ENCODE measurements at places on chromosomes 2 and 18.

DNA sequence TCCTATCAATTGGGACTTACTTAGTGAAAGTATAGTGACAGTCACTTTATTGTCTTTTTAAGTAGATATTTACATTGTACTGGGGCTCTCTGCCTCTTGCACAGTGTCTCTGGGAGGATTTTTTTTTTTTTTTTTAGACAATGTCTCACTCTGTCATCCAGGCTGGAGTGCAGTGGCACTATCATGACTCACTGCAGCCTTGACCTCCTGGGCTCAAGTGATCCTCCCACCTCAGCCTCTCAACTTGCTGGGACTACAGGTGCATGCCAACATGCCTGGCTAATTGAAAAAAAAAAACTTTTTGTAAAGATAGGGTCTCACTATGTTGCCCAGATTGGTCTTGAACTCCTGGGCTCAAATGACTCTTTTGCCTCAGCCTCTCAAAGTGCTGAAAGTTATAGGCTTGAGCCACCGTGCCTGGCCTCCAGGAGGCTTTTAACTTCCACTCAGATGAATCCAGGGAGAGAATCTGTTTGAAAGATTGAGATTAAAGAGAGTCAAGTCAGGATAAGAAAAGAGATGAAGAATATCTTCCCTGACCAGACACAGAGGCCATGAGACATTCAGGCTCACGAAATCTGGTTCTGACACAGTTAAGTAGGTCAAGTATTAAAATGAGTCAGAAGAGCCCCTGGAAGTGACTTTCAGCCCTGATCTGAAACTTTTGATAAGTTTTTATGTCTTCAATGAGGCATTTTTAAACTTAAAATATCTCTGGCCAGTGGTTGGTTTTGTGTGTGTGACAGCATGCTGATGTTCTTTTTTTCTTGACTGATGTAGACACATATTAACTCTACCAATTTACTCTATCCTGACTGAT, 18.3 kb downstream of the ARHGEF33 start:
- no peak overlapping the region for H3K27ac ChIP-seq
- H3K4me3 ChIP-seq: no peak overlapping the region
- peaks cover 17% of the 10 kb centered on the region for H3K4me1 ChIP-seq
- peaks cover 3% of the 10 kb centered on the region for H3K27me3 ChIP-seq
- peak; percentile 46 for DNase-seq
- H3K36me3 ChIP-seq: no peaks in the 10 kb centered on the region

DNA sequence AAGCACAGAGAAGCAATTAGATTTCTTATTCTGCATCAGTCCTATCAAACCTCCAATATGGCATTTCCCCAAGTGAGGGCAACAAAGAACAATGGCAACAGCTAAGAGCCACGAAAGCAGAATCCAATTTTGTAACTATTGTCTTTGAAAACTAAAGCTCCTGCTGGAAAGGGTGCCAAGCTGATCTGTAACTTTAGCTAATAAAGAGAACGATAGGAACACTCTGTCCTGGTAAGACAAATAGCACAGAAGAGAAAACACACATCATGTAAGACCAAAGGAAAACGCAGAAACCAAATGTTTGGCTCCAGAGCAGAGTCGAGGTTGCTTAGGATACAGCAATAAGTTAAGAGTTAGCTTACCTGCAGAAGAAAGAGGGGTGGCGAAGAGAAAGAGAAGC, 160.5 kb downstream of the STK39 start:
- H3K36me3 ChIP-seq: peaks cover 40% of the 10 kb centered on the region
- H3K27ac ChIP-seq: no peak overlapping the region
- no peak overlapping the region for H3K4me3 ChIP-seq

GRCh38 chr2:227185615-227186232, 21.3 kb downstream of the COL4A3 start:
- H3K27ac ChIP-seq: no peak overlapping the region
- no peak for DNase-seq
- H3K27me3 ChIP-seq: peaks cover 4% of the 10 kb centered on the region
- no peaks in the 10 kb centered on the region for H3K36me3 ChIP-seq
- H3K4me1 ChIP-seq: no peaks in the 10 kb centered on the region

DNA sequence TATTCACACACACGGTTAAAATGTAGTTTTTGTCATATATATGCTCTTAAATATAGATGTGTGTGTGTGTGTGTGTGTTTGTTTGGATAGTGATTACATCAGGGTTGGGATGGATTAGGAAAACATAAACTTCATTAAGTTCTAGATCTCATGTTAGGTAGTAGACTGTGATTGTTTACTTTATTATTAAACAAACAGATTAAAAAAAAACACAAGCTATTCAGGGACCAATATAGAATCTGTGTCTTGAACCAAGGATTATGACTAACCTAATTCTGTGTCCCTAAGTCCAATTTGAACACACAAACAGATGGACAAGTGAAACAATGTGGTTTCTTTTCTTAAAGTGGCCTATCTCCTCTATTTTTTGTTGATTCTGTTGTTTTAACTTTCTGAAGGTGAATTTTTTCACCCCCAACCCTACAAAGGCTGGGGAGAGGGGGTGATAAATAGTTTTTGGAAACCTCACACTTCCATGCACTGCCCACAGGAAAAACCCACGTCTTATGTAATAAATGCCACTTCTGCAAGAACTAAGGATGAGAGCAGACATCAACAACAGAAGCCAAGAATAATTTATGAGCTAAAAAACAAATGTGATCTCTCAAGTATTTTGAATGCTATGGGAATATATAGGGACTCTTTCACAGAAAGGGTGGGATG, 40.7 kb downstream of the IL1R2 start:
- H3K27me3 ChIP-seq: no peaks in the 10 kb centered on the region
- no peak for DNase-seq
- no peak overlapping the region for H3K27ac ChIP-seq
- H3K36me3 ChIP-seq: peaks cover 1% of the 10 kb centered on the region
- peaks cover 38% of the 10 kb centered on the region for H3K4me1 ChIP-seq

GRCh38 chr2:38959938-38960608, 70.4 kb downstream of the ARHGEF33 start:
- peaks cover 4% of the 10 kb centered on the region for H3K4me1 ChIP-seq
- no peak overlapping the region for H3K27ac ChIP-seq
- H3K36me3 ChIP-seq: peaks cover 1% of the 10 kb centered on the region
- peak overlapping the region; percentile 23 for H3K4me3 ChIP-seq

DNA sequence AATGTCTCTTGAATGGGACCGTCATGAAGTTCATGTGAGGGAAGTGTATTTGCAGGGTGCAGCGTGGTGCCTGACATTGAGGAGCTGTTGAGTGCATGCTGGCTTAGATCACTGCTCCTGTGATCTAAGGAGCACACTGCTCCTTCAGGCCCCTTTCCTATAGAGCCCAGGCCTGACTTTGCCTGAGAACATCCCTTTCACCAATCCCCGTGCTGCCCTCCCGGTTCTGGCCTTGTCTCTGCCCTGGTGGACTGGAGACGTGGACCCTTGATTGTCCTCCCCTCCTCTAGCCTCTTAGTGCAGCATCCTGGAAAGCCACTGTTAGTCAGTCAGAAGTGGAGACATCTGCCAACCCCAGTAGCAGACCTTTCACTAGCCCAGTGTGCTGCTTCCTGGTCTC, 323.6 kb upstream of the HS6ST1 start:
- no peak for DNase-seq
- H3K27ac ChIP-seq: no peak overlapping the region
- no peaks in the 10 kb centered on the region for H3K36me3 ChIP-seq
- no peak overlapping the region for H3K4me3 ChIP-seq

GRCh38 chr18:3411327-3411726, 38.6 kb upstream of the TGIF1 start:
- no peak overlapping the region for H3K4me3 ChIP-seq
- H3K4me1 ChIP-seq: no peaks in the 10 kb centered on the region
- H3K27me3 ChIP-seq: no peaks in the 10 kb centered on the region
- DNase-seq: no peak
- H3K27ac ChIP-seq: no peak overlapping the region
- no peaks in the 10 kb centered on the region for H3K36me3 ChIP-seq

- no peaks in the 10 kb centered on the region for H3K4me1 ChIP-seq
- no peaks in the 10 kb centered on the region for H3K36me3 ChIP-seq
- H3K27ac ChIP-seq: no peak overlapping the region
- DNase-seq: no peak
- peaks cover 29% of the 10 kb centered on the region for H3K27me3 ChIP-seq
Measured at GRCh38 chr2:6800553-6800952, 65.2 kb downstream of the CMPK2 start.

DNA sequence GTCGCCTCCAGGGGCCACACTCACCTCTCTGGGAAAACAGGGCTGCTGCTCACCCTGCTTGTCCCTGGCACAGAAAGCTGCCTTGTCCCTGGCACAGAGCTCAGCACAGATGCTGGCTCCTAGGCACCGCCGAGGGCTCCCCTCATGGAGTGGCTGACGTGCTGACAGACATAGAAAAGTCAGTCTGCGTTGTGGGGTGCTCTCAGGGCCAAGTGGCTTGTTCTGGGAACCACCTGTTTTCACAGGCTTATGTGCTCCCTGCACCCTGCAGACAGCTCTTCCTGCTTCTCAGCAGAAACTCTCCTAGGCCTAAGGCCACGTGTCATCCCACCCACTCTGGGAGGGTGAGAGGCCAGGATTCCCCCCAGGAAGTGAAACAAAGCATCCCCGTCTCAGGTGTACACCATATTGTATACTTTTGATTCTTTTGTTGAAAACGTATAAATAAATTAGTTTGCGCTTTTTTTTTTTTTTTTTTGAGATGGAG, 84.7 kb upstream of the TMEM200C start:
- no peaks in the 10 kb centered on the region for H3K36me3 ChIP-seq
- H3K4me1 ChIP-seq: peaks cover 14% of the 10 kb centered on the region
- no peak overlapping the region for H3K4me3 ChIP-seq
- DNase-seq: no peak

DNA sequence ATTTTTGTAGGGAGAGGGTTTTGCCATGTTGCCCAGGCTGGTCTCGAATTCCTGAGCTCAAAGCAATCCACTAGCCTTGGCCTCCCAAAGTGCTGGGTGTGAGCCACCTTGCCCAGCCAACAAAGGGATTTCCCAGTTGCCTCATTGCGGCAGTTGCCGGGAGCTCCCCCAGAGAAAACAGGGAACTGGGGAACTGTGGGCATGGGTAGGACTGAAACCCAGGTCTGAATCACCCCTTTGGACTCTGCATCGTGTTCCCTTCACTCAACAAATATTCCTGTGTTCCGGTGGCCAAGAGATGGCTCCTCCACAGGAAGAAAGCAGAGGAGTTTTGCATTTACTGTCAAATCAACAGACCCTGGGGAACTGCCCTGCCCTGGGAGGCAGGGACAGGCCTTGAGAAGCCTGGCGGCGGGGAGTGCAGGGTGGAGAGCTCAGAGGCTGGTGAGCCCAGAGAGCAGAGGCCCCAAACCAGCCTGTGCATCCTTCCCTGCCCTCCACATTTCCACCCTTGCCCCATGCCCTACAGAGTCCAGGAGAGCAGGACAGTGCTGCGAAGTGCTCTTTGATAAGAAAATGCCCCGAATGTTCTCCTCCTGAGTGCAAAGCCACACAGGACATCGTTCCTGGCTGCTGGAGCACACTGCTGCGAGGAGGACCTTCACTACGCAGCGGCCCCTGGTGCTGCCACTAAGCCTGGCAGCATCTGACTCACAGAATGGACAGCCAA, 24.9 kb downstream of the MYO7B start:
- H3K27me3 ChIP-seq: peaks cover 52% of the 10 kb centered on the region
- peaks cover 22% of the 10 kb centered on the region for H3K4me1 ChIP-seq
- no peak overlapping the region for H3K4me3 ChIP-seq
- H3K27ac ChIP-seq: no peak overlapping the region

- H3K27me3 ChIP-seq: no peaks in the 10 kb centered on the region
- H3K36me3 ChIP-seq: peaks cover 15% of the 10 kb centered on the region
- DNase-seq: no peak
- peaks cover 18% of the 10 kb centered on the region for H3K4me1 ChIP-seq
- H3K27ac ChIP-seq: peak overlapping the region; percentile 73
Measured at GRCh38 chr2:60867848-60868247, 13.5 kb upstream of the REL start.

DNA sequence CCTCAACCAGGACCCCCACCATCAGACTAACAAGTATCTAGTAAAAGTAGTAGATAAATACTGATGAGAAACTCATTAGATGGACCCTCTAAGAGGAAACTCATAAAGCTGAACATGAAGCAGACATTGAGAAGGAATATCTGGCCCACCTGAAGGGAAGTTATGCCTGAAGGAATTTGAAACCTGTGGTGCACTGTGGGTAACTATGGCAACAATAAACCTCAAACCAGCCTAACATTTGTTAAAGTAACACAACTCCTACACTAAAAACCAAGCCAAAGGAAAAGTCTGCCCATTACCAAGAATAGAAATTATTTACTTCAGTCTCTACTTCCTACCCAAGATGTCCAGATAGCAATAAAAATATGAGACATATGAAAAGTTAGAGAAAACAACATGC, 43.4 kb downstream of the KIAA1328 start:
- H3K36me3 ChIP-seq: peaks cover 5% of the 10 kb centered on the region
- no peak overlapping the region for H3K4me3 ChIP-seq
- no peaks in the 10 kb centered on the region for H3K27me3 ChIP-seq
- no peak overlapping the region for H3K27ac ChIP-seq
- H3K4me1 ChIP-seq: peaks cover 5% of the 10 kb centered on the region
- no peak for DNase-seq

- no peak overlapping the region for H3K4me3 ChIP-seq
- no peak for DNase-seq
- H3K4me1 ChIP-seq: no peaks in the 10 kb centered on the region
- no peaks in the 10 kb centered on the region for H3K36me3 ChIP-seq
Measured at GRCh38 chr2:120953843-120954584, 218.3 kb downstream of the GLI2 start.

- H3K4me3 ChIP-seq: no peak overlapping the region
- peaks cover 3% of the 10 kb centered on the region for H3K4me1 ChIP-seq
- no peaks in the 10 kb centered on the region for H3K27me3 ChIP-seq
- no peaks in the 10 kb centered on the region for H3K36me3 ChIP-seq
- DNase-seq: no peak
Measured at GRCh38 chr18:23170137-23170536, 34.9 kb downstream of the CABLES1 start.

- no peaks in the 10 kb centered on the region for H3K27me3 ChIP-seq
- H3K4me1 ChIP-seq: no peaks in the 10 kb centered on the region
- no peak overlapping the region for H3K4me3 ChIP-seq
- H3K36me3 ChIP-seq: no peaks in the 10 kb centered on the region
- no peak overlapping the region for H3K27ac ChIP-seq
Measured at GRCh38 chr18:69365658-69366057, 35.0 kb upstream of the DOK6 start.

DNA sequence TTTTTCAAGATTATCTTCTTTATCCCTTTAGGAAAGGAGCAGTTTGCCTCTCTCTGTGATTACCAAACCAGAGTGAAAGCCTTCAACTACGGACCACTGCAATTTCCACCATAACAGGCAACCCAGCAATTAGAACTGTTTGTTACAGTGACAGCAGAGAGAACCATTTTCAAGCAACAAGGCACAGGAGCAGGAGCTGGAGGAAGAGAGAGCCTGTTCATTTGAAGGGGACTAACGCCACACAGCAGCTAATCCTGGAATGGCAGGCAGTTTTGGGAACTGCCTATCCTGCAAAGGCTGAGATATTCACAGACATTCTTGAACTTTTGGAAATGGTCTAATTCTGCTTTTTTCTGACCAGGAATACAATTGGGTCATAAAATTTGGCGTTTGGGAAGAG, 1541.9 kb upstream of the PIK3C3 start:
- H3K36me3 ChIP-seq: no peaks in the 10 kb centered on the region
- H3K4me1 ChIP-seq: no peaks in the 10 kb centered on the region
- no peak for DNase-seq
- H3K27me3 ChIP-seq: no peaks in the 10 kb centered on the region
- no peak overlapping the region for H3K4me3 ChIP-seq
